Effector memory CD8-positive, alpha-beta T cell (primary cell): ENCODE measurements at places on chromosomes 7 and 10.
A peak's percentile ranks its signal among the peaks of the same experiment; 100 is the strongest.

DNA sequence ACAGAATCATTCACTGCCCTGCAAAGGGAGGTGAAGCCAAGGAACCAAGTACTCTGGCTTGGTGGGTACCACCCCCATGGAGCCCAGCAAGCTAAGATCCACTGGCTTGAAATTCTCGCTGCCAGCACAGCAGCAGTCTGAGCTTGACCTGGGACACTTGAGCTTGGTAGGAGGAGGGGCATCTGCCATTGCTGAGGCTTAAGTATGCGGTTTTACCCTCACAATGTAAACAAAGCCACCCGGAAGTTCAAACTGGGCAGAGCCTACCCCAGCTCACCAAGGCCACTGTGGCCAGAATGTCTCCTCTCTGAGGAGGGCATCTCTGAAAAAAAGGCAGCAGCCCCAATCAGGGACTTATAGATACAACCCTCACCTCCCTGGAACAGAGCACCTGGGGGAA lies 1050.0 kb upstream of the GHITM start:
- no peak for DNase-seq
- H3K27ac ChIP-seq, result no peak overlapping the region
- H3K27me3 ChIP-seq, result no peaks in the 10 kb centered on the region
- H3K4me1 ChIP-seq, result no peaks in the 10 kb centered on the region

DNA sequence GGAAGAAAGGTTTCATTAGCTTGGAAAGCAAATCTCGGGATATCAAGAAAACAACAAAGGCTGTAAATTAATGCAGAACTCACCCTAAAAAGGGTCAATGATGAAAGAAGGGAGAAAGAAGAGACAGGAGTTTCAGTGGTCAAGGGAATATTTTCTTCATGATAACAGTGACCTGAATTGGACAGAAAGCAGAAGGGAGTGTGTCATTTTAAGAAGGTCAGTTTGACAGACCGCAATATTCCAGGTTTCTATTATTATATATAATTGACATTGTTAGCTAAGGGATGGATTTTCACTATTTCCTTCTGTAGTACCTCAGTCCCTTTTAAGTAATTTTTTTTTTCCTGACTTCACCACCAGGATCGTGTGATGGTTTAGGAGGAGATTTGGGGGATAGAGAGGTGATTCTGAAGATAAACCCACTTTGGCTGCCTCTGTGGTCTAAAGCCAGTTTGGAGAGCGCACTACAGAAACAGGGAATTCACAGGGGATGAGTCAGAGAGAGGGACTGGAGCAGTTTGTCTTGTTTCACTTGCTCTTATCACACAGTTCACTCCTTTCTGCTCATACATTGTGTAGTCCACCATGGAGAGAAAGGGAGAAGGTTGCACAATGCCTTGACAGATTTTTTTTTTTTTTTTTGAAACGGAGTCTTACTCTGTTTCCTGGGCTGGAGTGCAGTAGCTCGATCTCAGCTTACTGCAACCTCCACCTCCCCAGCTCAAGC lies 417.9 kb downstream of the AUTS2 start:
- no peak for DNase-seq
- H3K27me3 ChIP-seq, result peaks cover 21% of the 10 kb centered on the region
- H3K4me3 ChIP-seq, result no peak overlapping the region
- H3K36me3 ChIP-seq, result no peaks in the 10 kb centered on the region
- no peak overlapping the region for H3K27ac ChIP-seq

DNA sequence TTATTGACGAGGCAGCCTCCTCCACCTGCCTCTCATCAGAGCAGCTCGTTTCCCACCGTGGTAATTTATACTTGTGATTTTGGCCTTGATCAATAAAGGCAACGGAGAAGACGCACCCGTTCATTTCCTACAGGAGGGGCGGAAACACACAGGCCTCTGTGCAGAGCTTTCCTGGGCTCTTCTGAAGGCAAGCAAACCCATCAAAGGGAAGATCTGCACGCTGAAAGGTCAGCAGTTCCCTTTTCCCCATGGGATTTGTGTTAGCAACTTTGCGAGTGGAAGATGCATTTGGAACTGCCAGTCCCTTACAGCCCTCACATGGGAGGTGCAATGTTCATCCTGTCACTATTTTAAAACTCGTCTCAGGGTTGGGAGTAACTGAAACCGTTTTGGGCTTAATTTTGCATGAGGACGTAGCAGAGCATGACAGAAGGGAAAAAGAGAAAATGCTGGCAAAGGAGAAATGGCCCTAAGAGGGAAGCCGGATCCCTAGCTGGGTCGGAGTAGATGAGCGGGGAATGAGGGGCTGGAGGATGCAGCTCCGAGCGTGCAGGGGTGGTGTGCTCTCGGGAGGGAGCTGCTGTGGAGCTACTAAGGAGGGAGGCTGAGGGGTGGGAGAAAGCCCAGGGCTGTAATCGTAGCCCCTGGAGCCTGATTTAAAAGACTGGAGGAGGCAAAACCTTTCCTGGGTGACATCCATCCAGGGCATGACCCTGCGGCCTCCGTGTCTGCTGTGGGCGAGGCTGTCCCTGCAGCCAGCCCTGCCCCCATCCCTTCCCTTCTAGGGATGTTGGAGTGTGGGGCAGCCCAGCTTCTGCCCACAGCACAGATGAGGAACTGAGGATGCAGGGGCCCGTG lies 111.1 kb upstream of the FAM20C start:
- no peak for DNase-seq
- peaks cover 2% of the 10 kb centered on the region for H3K4me1 ChIP-seq
- no peaks in the 10 kb centered on the region for H3K36me3 ChIP-seq
- H3K27ac ChIP-seq, result no peak overlapping the region
- peaks cover 18% of the 10 kb centered on the region for H3K27me3 ChIP-seq

DNA sequence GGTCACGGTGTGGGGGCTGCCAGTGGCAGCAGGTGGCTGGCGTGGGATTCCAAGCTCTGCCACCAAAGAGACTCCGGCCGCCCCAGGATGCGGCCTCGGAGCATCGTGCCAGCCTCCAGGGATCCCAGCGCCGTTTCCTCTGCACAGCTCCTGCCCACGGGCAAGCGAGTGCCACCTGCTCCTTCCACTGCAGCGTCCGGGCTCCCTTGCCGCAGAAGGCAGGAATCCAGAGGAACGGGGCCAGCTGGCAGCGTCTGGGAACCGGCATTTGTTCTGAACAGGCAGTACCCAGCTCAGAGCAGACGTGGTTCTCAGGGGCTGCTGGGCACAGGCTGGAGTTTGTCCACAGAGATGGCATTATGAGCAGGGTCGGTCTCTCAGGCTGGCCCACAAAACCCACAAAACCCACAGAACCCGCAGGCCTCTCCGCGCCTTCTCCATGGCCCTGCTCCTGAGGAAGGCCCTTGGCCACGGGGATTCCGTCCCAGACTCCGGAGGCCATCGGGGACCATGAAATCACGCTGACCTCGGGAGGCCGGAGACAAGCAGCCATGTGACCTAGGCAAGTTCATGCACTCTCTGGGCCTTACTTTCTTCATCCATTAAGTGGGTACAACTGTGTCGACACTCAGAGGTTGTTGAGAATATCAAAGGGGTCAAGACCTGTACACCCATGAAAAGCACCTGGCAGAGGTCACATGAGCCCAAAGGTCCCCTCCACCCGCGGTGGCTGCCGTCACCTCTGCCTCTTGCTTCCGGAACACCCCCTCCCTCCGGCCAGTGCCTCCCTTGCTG lies 72.1 kb upstream of the TNRC18 start:
- peaks cover 25% of the 10 kb centered on the region for H3K36me3 ChIP-seq
- no peak overlapping the region for H3K4me3 ChIP-seq
- peaks cover 5% of the 10 kb centered on the region for H3K4me1 ChIP-seq

DNA sequence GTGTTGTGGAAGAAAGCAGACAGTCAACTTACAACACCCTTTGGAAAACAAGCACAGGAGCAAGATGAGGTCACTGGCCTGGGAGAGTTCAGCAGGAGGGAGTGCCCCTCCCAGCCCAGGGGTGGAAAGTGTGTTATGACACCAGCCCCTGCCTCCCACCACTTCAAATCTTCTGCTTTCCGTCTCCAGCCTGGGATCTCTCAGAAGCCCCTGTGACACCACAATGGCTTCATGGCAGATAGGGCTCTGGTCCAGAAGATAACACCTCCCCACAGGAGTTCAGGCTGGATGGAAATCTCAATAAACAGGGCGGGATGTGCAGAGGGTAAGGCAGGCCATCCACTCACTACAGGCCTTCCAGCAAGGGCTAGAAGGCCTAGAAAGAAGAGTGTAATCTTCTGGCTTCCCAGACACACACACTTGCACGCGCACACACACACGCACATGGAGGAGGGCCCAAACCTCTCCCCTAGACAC lies 48.7 kb upstream of the ZMIZ1 start:
- peaks cover 7% of the 10 kb centered on the region for H3K4me1 ChIP-seq
- no peaks in the 10 kb centered on the region for H3K36me3 ChIP-seq
- no peak overlapping the region for H3K27ac ChIP-seq

- no peak overlapping the region for H3K4me3 ChIP-seq
- H3K27ac ChIP-seq, result no peak overlapping the region
- no peak for DNase-seq
- H3K36me3 ChIP-seq, result peaks cover 6% of the 10 kb centered on the region
- peaks cover 8% of the 10 kb centered on the region for H3K4me1 ChIP-seq
These were observed 118.0 kb downstream of the WDFY4 start for GRCh38 chr10:48802611-48803071.

DNA sequence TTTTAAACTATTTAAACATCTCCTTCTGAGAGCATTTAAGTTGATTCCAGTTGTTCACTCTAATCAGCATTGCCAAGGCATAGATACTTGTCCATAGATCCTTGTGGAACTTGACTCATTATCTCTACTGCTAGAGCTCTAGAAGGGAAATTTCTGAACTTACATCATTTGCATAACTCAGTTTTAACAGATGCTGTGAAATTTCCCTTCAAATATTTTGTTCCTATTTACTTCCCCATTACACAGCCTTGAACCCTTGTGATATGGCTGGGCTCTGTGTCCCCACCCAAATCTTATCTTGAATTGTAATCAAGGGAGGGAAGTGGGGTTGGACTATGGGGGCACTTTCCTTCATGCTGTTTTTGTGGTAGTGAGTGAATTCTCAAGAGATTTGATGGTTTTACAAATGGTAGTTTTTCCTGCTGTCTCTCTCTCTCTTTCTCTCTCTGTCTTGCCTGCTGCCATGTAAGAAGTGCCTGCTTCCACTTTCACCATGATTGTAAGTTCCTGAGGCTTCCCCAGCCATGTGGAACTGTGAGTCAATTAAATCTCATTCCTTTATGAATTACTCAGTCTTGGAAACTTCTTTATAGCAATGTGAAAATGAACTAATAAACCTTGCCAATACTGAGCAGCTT lies 25.4 kb downstream of the INSIG1 start:
- H3K27ac ChIP-seq, result no peak overlapping the region
- no peak overlapping the region for H3K4me3 ChIP-seq
- H3K4me1 ChIP-seq, result peaks cover 3% of the 10 kb centered on the region
- H3K27me3 ChIP-seq, result peaks cover 7% of the 10 kb centered on the region
- no peaks in the 10 kb centered on the region for H3K36me3 ChIP-seq

DNA sequence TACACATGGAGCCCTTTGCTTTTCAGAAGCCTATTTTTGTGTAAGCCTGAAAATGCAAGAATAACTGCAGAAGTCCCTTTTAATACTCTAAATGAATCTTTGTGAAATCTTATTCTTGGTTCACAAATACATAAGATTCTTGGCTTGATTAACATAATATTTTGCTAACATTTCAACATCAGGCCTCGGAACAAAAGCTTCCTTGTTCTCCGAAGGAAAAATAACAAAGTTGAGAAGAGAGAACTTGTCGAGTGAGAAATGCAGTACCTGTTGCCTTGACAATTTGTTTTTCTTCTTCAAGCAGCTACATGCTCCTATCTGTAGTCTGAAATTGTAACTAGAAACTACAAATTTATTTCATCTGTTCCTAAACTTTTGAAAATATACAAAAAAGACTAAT lies 8.5 kb downstream of the NT5C2 start:
- no peak for DNase-seq
- peaks cover 31% of the 10 kb centered on the region for H3K4me1 ChIP-seq
- H3K36me3 ChIP-seq, result peaks cover 32% of the 10 kb centered on the region
- peak overlapping the region; percentile 15 for H3K4me3 ChIP-seq

DNA sequence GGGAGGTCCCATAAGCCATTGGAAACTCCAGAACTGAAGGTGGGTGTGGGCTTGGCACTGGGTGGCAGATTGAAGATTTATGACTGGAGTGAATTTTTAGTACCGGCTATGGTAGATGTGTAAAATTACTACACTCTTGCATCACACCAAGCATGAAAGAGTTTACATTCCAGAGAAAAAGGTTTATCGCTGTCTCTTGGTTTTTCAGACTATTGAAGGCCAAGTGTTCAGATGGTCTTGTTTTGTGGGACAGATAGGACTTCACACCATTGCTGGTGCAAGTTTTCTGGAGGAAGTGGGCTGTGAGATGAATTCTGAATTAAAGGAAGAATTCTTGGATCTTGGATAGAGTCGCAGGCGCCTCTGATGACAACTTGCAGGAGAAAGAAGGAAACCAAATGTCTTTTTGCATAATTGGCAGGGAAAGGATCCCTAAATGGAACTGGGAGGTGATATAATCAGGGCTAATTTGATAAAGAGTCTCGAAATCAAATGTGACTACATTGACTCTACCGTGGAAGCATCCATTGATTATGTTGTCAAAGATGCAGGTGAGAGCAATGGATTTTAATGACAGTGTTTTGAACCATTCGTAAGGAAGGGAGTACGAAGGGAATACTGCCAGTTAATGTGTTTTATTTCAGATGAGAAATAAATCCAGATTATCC lies 14.2 kb upstream of the NMT2 start:
- no peaks in the 10 kb centered on the region for H3K27me3 ChIP-seq
- peaks cover 13% of the 10 kb centered on the region for H3K4me1 ChIP-seq
- no peak overlapping the region for H3K4me3 ChIP-seq
- no peak overlapping the region for H3K27ac ChIP-seq
- H3K36me3 ChIP-seq, result peaks cover 3% of the 10 kb centered on the region

DNA sequence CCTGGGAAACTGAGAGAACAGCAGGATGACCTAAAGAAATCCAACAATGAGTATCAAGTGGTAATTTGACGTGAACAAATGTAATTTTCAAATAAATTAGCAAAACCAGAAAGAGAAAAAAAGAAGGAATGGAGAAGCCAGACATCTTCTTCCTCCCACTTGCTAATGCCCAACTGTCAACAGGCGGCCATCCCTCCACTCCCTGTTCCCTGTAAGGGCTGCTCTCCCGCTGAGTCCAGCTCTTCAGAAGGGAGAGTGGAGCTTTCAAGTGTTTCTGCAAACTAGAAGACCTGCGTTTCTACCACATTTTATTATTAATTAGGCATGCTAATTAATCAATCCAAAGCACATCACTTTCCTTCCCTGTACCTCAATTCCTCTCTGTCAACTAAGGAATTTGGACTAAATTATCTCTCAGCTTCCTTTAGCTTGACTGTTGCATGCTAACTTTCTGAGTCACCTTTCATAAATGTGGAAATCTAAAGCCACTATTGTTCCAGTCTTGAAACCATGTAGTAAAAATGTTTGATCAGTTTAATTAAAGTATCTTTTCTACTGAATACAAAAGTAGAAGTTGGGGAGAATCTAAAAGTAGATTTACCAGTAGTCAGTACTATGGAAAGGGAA lies 48.4 kb upstream of the CUL1 start:
- H3K36me3 ChIP-seq, result no peaks in the 10 kb centered on the region
- no peak for DNase-seq
- H3K27me3 ChIP-seq, result peaks cover 24% of the 10 kb centered on the region
- no peak overlapping the region for H3K4me3 ChIP-seq
- H3K4me1 ChIP-seq, result no peaks in the 10 kb centered on the region
- no peak overlapping the region for H3K27ac ChIP-seq
